HepG2 (cell line): ENCODE measurements at places on chromosomes 12 and 14. TPM values are rescaled to one million over a fixed set of nuclear protein-coding genes. Genes with fewer than 3 reads are reported as not detected.

STRAP gene
- total RNA-seq, result 118 and 209 TPM in 2 replicates

PLEKHG3 gene
- 9.5 and 9.8 TPM in 2 replicates for total RNA-seq

RPS6KL1 gene
- 8.1 and 11.5 TPM in 2 replicates for total RNA-seq

REP15 gene
- total RNA-seq, result 0.64 and 1.0 TPM in 2 replicates

SLC38A1 gene
- total RNA-seq, result 47.0 and 49.8 TPM in 2 replicates

FAM186B gene
- total RNA-seq, result 0.17 and 0.20 TPM in 2 replicates

ITGB7 gene
- 0.13 and 0.18 TPM in 2 replicates for total RNA-seq

MMP19 gene
- total RNA-seq, result 0.07 TPM in 1 of 2 replicates, not detected in the other

THAP2 gene
- total RNA-seq, result 6.2 and 7.3 TPM in 2 replicates

GABARAPL1 gene
- total RNA-seq, result 7.9 and 8.1 TPM in 2 replicates

CCDC184 gene
- total RNA-seq, result not detected in 2 replicates

TMEM30B gene
- not detected in 2 replicates for total RNA-seq

PPFIBP1 gene
- total RNA-seq, result 21.8 and 32.0 TPM in 2 replicates

GRCh38 chr14:88424573-88424972 lies 39.1 kb downstream of the SPATA7 start:
- no peaks in the 10 kb centered on the region for H3K27me3 ChIP-seq
- H3K4me3 ChIP-seq, result no peak overlapping the region
- no peak for DNase-seq
- no peak overlapping the region for H3K27ac ChIP-seq
- no peaks in the 10 kb centered on the region; the same call in 2 of the 3 replicates for H3K36me3 ChIP-seq
- H3K4me1 ChIP-seq, result no peaks in the 10 kb centered on the region

GRCh38 chr14:78399316-78399889 lies 229.2 kb downstream of the NRXN3 start:
- no peak overlapping the region for H3K27ac ChIP-seq
- H3K4me1 ChIP-seq, result no peaks in the 10 kb centered on the region
- no peak for DNase-seq

GRCh38 chr14:88933191-88933590 lies 108.7 kb downstream of the TTC8 start:
- no peak overlapping the region for H3K27ac ChIP-seq
- H3K27me3 ChIP-seq, result no peaks in the 10 kb centered on the region; the same call in 1 of the 2 replicates
- no peak overlapping the region for H3K4me3 ChIP-seq
- DNase-seq, result no peak
- no peaks in the 10 kb centered on the region for H3K36me3 ChIP-seq

- H3K4me1 ChIP-seq, result no peaks in the 10 kb centered on the region
- H3K27me3 ChIP-seq, result no peaks in the 10 kb centered on the region; the same call in 1 of the 2 replicates
- H3K4me3 ChIP-seq, result no peak overlapping the region
Measured at GRCh38 chr12:2336409-2336829, 283.6 kb downstream of the CACNA1C start.

GRCh38 chr12:46693518-46693917 lies 132.3 kb downstream of the SLC38A4 start:
- no peak overlapping the region for H3K4me3 ChIP-seq
- H3K4me1 ChIP-seq, result no peaks in the 10 kb centered on the region

GRCh38 chr12:17206553-17206952 lies 600.6 kb upstream of the LMO3 start:
- no peak overlapping the region for H3K27ac ChIP-seq
- no peak overlapping the region for H3K4me3 ChIP-seq
- no peaks in the 10 kb centered on the region for H3K36me3 ChIP-seq
- no peaks in the 10 kb centered on the region for H3K4me1 ChIP-seq
- DNase-seq, result no peak
- H3K27me3 ChIP-seq, result no peaks in the 10 kb centered on the region

DNA sequence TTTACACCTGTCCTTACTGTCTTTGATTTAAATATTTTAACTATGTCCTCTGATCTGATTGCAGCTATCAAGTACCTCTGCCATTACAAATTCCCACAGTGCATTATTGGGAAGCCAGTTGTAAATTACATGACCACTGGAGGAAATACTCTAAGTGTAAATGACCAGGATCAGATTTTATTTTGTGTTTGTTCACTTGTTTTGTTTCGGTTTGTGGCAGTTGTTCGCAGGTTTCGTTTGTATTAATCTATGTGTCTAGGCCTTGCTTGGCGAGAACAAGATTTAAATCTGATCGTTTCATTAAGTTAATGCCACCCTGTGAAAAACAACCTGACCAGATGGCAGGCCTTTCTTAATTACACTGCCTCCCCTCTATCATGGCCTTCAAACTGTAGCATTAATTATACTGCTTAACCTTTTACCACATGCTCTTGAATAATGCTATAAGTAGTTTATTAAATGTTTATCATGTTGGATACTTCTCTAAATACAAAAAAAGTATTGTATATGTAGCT lies 990.1 kb downstream of the TMTC2 start:
- H3K4me3 ChIP-seq, result no peak overlapping the region
- no peaks in the 10 kb centered on the region for H3K27me3 ChIP-seq
- no peak overlapping the region for H3K27ac ChIP-seq
- H3K36me3 ChIP-seq, result no peaks in the 10 kb centered on the region
- DNase-seq, result no peak
- H3K4me1 ChIP-seq, result no peaks in the 10 kb centered on the region

DNA sequence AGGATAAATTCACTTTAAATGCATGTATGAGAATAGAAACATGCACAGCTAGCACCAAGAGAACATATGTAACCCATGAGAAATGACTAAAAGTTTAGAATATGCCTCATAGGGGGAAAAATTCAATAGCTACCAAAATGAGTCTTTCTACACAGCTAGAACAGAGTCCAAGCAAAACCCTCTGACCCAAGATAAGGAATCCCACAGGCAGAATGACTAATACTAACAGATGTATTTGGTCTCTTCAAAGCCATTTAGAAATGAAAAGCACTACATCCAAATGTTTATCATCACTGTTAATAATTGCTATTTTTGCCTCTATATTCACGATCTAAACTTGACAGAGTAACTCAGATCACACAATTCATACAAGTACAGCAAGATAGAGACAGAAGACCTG lies 44.0 kb downstream of the KICS2 start:
- no peak for DNase-seq
- no peak overlapping the region for H3K4me3 ChIP-seq
- H3K4me1 ChIP-seq, result peaks cover 14% of the 10 kb centered on the region
- H3K36me3 ChIP-seq, result no peaks in the 10 kb centered on the region

- H3K27me3 ChIP-seq, result no peaks in the 10 kb centered on the region; the same call in 2 of the 3 replicates
- H3K27ac ChIP-seq, result no peak overlapping the region
- DNase-seq, result peak; percentile 64
- H3K36me3 ChIP-seq, result no peaks in the 10 kb centered on the region
- H3K4me3 ChIP-seq, result no peak overlapping the region
Measured at GRCh38 chr12:101839324-101840283, 8.8 kb upstream of the GNPTAB start.

DNA sequence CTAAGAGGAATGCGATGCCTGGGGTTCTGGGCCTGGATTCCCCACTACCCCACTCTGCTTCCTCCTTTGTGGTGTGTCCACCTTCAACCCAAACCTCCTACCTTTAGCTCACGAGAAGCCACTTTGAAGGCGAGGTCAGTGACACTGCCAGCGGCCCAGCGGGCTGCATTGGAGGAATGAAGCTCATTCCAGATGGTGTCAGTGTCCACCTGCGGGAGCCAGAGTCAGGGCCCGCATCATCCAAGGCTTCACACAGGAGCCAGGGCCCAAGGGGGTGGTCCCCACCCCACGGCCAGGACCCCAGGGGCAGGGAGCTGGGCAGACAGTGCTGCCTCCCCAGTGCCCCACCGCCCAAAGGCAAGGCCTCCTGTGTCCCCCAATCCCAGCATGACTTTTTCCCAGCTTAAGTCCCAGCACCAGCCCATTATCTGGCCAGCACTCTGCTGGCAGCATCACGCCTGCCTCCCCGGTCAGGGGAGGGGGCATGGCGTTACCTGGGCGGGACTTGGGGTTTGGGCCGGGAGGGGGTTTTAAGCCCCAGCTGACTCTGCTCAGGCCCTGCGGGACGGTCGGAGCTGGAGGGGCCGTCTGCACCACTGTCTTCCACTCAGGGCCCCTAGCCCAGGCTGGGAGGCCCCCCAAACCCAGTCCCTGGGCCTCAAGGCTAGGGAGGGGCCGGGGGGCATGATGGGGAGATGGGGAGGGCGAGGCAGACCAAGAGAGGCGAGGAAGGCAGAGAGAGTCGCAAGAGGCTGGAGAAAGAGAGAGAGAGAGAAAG lies 16.9 kb downstream of the SLC48A1 start:
- no peaks in the 10 kb centered on the region for H3K27me3 ChIP-seq
- H3K27ac ChIP-seq, result no peak overlapping the region
- no peak overlapping the region for H3K4me3 ChIP-seq
- no peak for DNase-seq
- peaks cover 13% of the 10 kb centered on the region for H3K36me3 ChIP-seq

DNA sequence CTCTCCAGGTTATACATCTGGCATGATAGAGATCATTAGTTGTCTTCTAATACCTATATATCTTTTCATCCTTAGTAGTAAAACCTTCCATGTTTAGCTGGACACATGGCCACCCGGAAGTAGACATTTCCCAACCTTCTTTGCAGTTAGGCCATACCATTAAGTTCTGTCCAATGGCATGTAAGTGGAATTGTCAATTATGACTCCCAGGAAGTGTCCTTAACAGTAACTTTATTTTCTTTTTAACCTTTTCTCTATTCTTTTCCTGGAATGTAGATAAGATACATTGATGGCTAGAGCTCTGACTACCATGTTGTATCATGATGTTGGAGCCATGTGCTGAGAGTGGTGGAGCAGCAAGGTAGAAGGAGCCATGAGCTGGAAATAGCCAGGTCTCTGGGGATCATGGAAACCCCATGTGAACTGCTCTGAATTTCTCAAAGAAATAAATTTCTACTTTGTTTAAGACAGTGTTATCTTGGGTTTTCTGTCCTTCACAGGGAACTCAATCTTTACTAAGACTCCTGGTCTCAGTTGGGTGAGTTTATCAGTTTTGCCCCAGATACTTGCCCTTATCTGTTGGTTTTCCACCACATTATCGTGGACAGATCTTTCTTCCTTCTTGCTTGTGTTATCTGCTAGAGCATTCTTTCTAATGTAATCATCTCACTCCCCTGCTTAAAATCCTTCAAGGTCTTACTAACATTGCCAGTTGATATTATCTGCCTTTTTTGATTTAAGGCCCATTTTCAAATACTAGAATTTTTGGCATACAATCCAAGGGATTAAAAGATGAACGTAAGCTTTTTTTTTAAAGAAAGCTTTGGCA lies 5.1 kb upstream of the LTA4H start:
- no peak overlapping the region for H3K4me3 ChIP-seq
- peaks cover 34% of the 10 kb centered on the region for H3K4me1 ChIP-seq
- H3K27me3 ChIP-seq, result no peaks in the 10 kb centered on the region
- H3K36me3 ChIP-seq, result no peaks in the 10 kb centered on the region
- no peak overlapping the region for H3K27ac ChIP-seq
- no peak for DNase-seq

GRCh38 chr12:78824918-78825317 lies 39.7 kb upstream of the SYT1 start:
- no peak for DNase-seq
- no peaks in the 10 kb centered on the region; the same call in 1 of the 2 replicates for H3K27me3 ChIP-seq
- no peaks in the 10 kb centered on the region for H3K4me1 ChIP-seq
- H3K27ac ChIP-seq, result no peak overlapping the region
- H3K4me3 ChIP-seq, result no peak overlapping the region

- no peaks in the 10 kb centered on the region for H3K36me3 ChIP-seq
- H3K4me3 ChIP-seq, result no peak overlapping the region
- H3K27me3 ChIP-seq, result no peaks in the 10 kb centered on the region
Measured at GRCh38 chr14:84234281-84234680, 1295.7 kb upstream of the FLRT2 start.

- H3K27ac ChIP-seq, result peak overlapping the region; percentile 64
- no peak for DNase-seq
- peaks cover 8% of the 10 kb centered on the region for H3K36me3 ChIP-seq
Measured at GRCh38 chr12:123387508-123388176, 3.7 kb downstream of the KMT5A start.

DNA sequence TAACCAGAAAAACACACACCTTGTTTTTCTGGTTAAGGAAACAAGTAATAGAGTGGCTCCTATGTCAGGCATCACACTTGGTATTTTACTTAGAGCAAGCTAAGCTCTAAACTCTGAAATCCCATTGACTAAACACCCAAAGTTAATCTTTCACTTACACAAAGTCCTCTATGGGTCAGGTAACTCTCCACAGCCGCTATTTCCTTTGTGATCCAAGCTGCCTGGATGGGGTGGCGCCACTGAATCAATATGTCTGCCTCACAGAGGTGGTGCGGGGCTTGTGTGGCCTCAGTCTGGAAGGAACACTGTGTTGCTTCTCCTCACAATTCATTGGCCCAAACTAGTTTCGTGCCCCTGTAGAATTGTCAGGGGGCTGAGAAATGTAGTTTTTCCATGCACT lies 160.0 kb upstream of the E2F7 start:
- H3K27me3 ChIP-seq, result no peaks in the 10 kb centered on the region
- peaks cover 8% of the 10 kb centered on the region; the same call in 1 of the 2 replicates for H3K4me1 ChIP-seq
- H3K4me3 ChIP-seq, result no peak overlapping the region
- no peak overlapping the region for H3K27ac ChIP-seq

GRCh38 chr12:10994307-10994706 lies 3.8 kb downstream of the TAS2R20 start:
- peaks cover 1% of the 10 kb centered on the region; the same call in 1 of the 2 replicates for H3K36me3 ChIP-seq
- no peak overlapping the region for H3K27ac ChIP-seq
- H3K27me3 ChIP-seq, result no peaks in the 10 kb centered on the region
- no peaks in the 10 kb centered on the region for H3K4me1 ChIP-seq

DNA sequence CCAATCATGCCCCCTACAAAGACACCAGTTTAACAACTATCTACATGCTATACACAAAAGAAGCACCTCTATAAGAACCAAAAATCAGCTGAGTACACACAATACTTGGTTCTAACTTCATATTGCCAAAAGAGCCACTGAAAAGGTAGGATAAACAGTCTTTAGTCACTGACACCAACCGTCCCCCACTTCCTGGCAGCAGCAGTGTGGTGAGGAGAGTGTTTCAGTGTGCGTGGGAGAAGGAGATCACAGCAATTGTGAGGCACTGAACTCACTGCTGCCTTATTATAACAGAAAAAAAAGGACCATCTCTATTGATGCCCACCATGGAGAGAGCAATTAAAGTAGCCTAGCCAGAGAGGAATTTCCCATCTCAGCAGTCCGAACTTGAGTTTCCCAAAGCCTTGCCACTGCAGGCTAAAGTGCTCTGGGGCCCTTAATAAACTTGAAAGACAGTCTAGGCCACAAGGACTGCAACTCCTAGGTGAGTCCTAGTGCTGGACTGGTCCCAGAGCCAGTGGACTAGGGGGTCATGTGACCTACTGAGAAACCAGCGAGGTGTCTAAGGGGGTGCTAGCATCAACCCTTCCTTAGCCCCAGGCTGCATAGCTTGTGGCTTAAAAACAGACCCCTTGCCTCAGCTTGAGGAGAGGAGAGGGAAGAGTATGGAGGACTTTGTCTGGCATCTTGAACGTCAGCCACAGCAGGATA lies 37.1 kb upstream of the LMNTD1 start:
- no peak for DNase-seq
- no peaks in the 10 kb centered on the region for H3K36me3 ChIP-seq
- H3K4me1 ChIP-seq, result no peaks in the 10 kb centered on the region
- no peak overlapping the region for H3K4me3 ChIP-seq

DNA sequence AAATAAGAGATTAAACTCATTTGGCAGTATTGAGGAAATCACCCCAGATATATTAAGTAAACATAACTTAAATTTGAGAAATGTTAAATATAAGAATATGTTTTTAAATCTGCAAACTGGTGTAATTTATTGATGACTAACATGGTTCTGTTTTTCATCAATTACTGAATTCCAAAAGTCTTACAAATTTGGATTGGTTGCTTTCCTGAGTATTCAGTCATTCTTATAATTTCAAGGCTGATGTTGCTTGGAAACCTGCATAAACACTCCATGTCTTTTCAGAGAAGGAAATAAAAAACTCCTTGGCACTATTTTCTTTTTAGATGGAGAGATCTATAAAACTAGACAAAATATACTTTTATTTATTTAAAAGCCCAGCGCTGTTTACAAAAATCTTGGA lies 71.7 kb downstream of the NOVA1 start:
- H3K36me3 ChIP-seq, result no peaks in the 10 kb centered on the region
- H3K4me3 ChIP-seq, result no peak overlapping the region
- H3K27me3 ChIP-seq, result no peaks in the 10 kb centered on the region
